GM12865 (cell line): ENCODE measurements at places on chromosomes 12 and 14.

DNA sequence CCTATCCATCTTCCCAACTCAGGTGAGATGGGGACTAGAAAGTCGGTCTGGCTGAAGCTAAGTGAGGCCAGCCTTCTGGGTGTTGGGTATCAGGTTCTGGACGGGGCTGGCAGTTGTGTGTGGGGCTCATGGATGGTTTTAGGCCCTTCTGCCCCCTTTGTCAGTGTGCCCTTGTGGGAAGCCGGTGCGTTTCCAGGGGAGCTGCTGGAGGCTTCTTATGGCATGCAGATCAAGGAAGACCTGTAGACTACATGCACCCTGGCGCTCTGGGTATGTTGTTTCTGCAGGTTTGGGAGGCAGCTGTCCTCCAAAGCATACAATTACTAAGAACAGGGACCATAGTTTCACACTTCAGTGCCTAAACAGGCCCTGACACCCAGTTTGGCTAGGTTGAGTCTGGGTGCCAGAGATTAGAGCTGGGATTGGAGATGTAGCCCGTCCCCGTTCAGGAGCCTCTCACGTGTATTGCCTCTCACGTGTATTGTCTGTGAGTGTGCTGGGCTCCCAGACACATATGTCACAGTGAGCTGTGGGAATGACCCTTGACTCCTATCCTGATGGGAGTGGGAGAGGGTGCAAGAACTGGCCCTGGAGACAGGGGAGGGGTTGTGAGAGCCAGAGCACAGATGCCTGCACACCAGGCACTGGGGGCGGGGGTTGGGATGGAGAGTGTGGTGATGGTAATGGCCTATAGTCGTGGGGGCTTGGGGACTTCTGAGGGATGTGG is 84.4 kb downstream of the SLC25A47 start:
- no peak for DNase-seq

- DNase-seq = no peak
These were observed 2.5 kb upstream of the CACNA2D4 start for GRCh38 chr12:1920971-1921370.

GRCh38 chr14:95545515-95546168 is 10.8 kb downstream of the GLRX5 start:
- DNase-seq = no peak

- DNase-seq = no peak
These were observed 13.9 kb upstream of the CCDC196 start for GRCh38 chr14:66472251-66472650.

DNA sequence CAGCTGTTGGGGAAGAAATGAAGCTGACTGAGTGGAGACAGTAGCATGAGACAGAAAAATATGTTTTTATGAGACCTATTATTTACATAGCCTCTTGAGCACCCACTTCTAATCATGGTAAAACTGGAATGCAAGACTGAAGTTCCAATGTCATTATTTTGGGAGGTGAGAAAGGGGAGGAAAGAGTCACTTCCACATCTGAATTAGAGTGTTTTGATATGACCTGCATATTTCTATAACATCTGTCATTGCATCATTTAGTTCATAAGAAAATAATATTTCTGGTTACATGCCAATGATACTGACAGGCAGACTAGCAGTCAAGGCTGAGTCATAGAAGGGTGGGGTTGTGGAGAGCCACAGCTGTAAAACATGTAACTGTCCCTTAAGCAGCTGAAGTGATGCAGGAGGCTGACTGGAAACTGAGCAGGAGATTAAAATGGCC is 26.7 kb downstream of the NTN4 start:
- DNase-seq = no peak

GRCh38 chr12:53380794-53381730 is 1.1 kb downstream of the SP1 start:
- DNase-seq = no peak

GRCh38 chr14:94427016-94427613 is 25.5 kb downstream of the SERPINA11 start:
- no peak for DNase-seq

DNA sequence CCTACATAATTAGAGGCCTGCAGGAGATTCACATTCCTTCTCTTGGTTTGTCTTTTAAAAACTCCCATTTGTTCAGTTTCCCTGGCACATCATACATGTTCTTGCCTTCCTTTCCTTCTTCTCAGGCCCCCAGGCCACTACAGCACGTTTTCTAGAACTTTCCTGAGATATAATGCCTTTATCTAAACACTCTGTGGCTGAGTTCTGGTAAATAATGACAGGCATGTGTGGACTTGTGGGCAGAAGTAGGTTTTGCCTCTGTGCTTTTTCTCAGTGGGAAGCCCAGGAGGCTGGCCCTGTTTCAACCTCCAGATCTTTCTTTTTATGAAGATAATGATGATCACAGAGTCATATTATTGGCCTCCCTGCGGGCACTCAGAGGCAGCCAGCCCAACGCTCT is 117.2 kb downstream of the TMX1 start:
- no peak for DNase-seq

- no peak for DNase-seq
These were observed 377.7 kb downstream of the NUAK1 start for GRCh38 chr12:105761075-105761474.
